ENCODE measurements at places on chromosomes 5 and 9.
A peak's percentile ranks its signal among the peaks of the same experiment; 100 is the strongest.

DNA sequence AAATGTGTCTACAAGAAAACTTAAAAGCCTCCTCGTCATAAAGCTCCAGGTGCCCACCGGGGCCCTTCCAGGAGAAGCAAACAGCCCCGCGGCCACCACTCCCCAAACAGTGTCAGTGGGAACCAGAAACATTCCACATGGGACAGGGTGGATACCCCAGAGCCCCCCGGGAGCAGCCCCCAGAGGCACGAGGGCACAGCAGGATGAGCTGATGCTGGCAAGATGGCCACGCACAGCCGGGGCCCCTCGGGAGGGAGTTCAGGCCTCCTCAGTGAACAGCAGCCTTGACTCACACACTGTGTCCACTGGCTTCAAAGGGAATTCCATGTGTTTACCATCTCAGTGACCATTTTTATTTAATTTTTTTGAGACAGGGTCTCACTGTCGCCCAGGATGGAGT is 10.5 kb downstream of the EXD3 start:
- no peak for DNase-seq

- DNase-seq: no peak
Measured at GRCh38 chr5:175868996-175869638, 2.3 kb upstream of the CPLX2 start.

DNA sequence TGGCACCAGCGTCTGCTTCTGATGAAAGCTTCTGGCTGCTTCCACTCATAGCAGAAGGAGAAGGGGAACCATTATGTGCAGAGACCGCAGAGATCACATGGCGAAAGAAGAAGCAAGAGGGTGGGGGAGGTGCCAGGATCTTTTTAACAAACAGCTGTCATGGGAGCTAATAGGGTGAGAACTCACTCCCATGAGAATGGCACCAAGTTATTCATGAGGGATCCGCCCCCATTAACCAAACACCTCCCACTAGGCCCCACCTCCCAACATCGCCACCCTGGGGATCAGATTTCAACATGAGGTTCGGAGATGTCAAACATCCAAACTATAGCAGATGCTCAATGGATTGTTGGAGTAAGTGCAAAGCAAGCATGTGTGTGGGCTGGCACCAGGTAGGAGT is 125.8 kb upstream of the SLIT3 start:
- no peak for DNase-seq

DNA sequence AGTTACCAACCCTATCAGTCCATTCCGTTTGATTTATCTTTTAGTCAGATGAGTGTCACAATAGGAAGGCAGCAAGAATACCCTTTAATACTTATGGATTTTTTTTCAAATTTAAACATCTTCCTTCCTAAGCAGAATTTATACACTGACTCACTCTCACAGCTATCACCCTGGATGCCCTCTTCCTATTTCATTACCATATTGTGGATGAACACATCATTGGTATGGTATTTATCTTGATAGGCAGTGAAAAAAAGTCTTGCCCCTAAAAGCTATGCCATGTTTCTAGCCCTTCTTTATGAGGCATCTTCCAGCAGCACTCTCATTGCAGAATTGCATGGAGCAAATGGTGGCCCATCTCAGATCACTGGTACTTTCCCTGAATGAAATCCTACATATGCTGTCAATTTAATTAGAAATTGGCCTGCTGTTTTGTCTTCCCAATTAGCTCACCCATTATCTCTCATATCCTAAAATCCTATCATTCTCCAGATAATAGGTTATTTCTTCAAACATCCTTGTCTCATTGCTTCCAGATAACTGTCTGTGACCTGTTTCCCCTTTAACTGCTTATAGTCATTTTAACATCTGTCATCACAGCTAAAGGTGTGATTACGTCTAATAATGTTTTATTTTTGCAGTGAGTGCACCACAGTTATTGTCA is 433.5 kb upstream of the POU5F2 start:
- DNase-seq: no peak

GRCh38 chr5:175814691-175815090 is 56.7 kb upstream of the CPLX2 start:
- DNase-seq: no peak

- no peak for DNase-seq
Measured at GRCh38 chr9:21833090-21833801, 30.8 kb downstream of the MTAP start.

- DNase-seq: no peak
Measured at GRCh38 chr9:127521919-127522304, 70.6 kb downstream of the LRSAM1 start.

- no peak for DNase-seq
Measured at GRCh38 chr5:133121080-133121479, 69.3 kb downstream of the HSPA4 start.

- peak; percentile 41 for DNase-seq
Measured at GRCh38 chr5:40754381-40755092, 1.2 kb downstream of the TTC33 start.

DNA sequence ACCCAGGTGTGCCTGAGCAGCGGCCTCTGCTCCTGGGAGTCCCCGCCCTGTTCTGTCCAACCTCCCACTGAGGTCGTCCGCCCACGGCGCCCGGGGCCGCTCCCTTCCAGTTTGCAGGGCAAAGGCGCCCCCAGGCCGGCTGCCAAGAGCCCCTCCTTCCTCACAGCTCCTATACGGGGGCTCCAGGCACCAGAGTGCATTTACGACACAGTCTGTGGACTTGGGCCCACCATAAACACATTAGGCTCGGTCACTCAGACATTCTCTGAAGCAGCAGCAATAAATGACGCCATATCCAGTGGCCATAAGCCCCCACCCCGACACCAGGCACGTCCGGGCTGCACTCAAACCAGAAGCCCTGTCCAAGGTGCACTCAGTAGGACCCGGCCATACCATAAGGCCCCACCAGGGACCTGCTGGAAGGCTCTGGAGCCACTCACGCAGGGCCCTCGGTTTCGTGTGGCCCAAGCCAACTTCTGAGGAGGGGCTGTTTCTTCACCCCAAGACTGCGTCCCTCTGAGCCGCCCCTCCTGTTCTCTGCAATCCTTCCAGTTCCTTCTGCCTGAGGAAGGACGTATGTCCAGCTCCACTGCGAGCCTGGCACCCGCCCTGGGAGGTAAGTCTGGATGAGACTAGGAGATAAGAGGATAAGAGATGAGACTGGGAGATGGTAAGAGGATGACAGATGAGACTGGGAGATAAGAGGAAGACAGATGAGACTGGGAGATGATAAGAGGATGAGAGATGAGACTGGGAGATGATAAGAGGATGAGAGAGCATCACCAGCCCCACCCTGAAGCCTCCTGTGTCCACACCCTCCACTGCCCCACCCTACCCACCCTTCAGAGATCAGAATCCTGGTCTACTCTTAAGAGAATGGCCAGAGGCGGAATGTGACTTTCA is 26.7 kb downstream of the SLC6A18 start:
- no peak for DNase-seq

- no peak for DNase-seq
Measured at GRCh38 chr5:110549301-110549700, 177.2 kb downstream of the TMEM232 start.

GRCh38 chr9:113600871-113601614 is 137.5 kb downstream of the RGS3 start:
- DNase-seq: no peak

GRCh38 chr5:141192110-141192725 is at the start of gene PCDHB10:
Gene PCDHB10, plus strand, starts transcription at chr5:141192353. Its CDS starts 200 bp downstream, at chr5:141192553.
- DNase-seq: no peak

- peak; percentile 40 for DNase-seq
Measured at GRCh38 chr9:21317956-21318923, 13.1 kb upstream of the IFNA5 start.

GRCh38 chr5:65255294-65255693 is 226.4 kb downstream of the ADAMTS6 start:
- DNase-seq: no peak

DNA sequence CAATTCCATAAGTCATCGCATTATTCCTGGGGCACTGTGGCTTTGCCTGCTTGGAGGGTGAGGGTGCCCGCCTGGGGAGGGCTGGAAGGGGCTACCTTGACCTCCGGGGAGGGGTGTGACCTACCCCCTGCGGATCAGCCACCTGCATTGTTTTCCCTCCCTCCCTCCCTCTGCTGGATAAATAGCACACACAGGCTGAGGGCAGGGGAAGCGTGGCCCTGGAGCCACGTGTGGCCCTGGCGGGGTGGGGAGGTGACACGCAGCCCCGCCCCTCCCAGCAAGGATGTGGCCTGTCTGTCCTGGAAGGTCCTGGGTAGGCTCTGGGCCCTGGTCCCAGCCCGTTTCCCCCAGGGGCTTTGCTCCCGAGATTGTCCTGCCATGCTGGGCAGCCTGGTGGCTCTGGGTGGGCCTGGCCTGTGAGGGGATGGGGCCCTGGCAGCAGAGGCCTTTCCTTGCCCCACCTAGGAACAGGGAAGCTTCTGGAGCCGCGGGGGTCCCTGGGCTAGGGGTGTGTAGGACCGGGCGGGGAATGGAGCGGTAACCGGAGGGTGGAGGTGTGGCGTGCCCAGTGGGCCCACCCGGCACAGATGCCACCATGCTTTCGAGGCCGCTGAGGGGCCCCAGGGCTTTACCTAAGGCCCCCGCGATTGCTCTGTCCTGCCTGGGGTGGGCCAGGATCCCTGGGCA is 33.4 kb downstream of the RXRA start:
- DNase-seq: no peak

DNA sequence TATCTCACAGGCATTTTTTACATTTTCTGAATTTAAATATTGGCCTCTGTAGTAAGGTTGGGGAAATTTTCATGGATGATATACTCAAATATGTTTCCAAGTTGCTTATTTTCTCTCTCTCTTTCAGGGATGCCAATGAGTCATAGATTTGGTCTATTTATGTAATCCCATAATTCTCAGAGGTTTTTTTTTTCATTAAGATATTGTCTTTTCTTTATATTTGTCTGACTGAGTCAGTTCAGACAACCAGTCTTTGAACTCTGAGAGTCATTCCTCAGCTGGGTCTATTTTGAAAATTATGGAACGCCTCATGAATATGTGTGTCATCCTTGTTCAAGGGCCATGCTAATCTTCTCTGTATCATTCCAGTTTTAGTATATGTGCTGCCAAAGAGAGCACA is 223.2 kb downstream of the PCSK1 start:
- DNase-seq: no peak

GRCh38 chr9:85173967-85174366 is 504.4 kb downstream of the NTRK2 start:
- DNase-seq: no peak

All from CD4-positive, alpha-beta memory T cell (primary cell).